Lower leg skin (tissue), 4 donors: ENCODE measurements at places on chromosomes 13 and 19.

GRCh38 chr19:32691291-32691951 lies at the start of gene NUDT19:
NUDT19 (plus strand) TSS chr19:32691821; CDS start chr19:32691961, 140 bp downstream.
- DNase-seq: peak; percentile 95

- DNase-seq: no peak
Observed at GRCh38 chr19:11023016-11023415, 62.2 kb downstream of the SMARCA4 start.

GRCh38 chr13:96844616-96845015 lies 149.7 kb downstream of the OXGR1 start:
- no peak for DNase-seq

DNA sequence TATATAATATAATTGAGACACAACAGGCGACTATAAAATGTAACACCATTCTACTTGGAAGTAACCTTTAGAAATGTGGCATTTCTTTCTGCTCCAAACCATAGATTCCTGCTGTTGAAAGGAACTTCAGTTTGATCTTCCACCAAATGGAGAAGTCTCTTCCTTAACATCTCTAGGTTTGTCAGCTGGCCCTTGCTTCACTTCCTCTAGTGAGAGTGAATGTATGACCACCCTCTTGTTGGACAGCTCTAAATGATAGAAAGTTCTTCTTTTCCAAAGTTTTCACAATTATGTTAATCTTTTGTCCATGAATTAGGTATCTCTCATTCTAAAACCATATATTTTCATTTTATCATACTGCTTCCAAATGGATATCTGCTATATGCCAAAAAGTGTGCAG lies 13.8 kb upstream of the COG6 start:
- no peak for DNase-seq

GRCh38 chr13:112186091-112186490 lies 119.1 kb downstream of the SOX1 start:
- DNase-seq: peak; percentile 50

- no peak for DNase-seq
Observed at GRCh38 chr19:41616792-41617621, 9.9 kb downstream of the CEACAM4 start.

- DNase-seq: no peak
Observed at GRCh38 chr13:107018285-107018684, 450.3 kb upstream of the ARGLU1 start.

DNA sequence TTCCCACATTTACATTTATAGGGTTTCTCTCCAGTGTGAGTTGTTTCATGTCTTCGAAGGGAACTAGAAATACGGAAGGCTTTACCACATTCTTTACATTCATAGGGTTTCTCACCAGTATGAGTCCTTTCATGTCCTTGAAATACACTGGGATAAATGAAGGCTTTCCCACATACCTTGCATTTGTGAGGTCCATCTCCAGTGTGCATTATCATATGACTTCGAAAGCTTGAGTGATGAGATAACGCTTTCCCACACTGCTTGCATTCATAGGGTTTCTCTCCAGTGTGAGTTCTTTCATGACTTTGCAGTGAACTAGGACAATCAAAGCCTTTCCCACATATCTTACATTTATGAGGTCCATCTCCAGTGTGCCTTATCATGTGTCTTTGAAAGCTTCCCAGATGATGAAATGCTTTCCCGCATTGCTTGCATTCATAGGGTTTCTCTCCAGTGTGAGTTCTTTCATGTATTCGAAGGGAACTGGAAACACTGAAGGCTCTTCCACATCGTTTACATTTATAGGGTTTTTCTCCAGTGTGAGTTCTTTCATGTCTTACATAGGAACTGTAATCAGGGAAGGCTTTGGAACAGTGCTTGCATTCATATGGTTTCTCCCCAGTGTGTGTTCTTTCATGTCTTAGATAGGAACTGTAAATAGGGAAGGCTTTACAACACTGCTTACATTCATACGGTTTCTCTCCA lies 15.1 kb downstream of the ZNF442 start:
- no peak for DNase-seq

DNA sequence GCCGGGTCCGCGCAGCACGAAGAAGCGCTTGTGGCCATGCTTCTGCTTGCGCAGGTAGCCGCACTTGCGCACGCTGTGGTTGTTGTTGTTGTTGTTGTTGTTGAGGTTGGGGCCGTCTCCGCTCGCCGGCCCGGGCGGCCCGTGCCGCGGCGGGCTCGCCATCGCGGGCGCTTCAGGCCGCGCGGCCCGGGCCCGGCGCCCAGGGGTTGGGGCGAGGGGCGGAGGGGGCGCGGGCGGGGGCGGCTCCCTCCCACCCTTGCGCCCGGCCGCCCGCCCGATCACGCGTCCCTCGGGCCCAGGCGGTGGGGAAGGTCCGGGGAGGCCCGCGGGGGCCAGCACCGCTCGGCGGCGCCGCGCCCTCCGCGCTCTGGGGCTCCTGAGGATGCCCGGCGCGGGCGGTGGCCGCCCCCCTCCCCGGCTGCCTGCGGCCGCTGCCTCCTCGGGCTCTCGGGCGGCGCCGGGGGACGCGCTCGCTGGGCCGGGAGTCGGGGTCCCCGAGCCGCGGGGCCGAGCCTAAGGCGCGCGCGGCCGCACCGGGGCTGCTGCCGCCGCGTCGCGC lies 412 bp downstream of the IRS2 start:
- no peak for DNase-seq

- no peak for DNase-seq
Observed at GRCh38 chr19:4967738-4968461, 1.0 kb upstream of the KDM4B start.

DNA sequence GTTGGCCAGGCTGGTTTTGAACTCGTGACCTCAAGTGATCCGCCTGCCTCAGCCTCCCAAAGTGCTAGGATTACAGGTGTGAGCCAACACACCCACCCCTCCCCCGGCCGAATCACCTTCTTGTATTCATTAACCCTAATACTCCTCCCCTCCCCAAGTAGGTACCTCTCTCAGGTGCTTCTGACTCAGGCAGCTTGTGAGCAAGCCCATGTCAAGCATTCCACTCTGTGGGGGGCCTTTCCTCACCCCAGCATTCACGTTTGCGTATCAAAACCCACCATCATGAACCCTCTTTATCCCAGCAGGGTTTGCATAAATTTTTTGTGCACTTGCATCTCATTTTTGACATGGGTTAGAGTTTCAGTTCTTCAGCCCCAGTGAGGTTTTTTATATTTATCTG lies 23.6 kb upstream of the RFXAP start:
- no peak for DNase-seq

DNA sequence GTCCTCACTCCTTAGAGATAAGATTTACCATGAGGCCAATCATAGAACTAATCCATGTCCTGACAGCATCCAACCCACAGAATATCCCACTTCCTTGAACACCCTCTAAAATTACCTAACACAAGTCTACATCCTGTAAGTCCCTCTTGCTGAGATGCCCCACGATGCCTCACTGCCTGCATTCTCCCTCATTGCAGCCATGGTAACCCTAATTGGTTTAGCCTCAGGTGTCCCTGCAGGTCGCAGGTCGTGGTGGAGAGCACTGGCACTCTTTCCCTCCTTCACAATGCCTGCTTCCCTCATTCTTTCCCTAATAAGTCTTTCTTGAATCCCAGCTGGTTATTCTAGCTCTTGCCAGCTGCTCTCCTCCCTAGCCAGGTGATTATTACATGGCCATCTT lies 35.3 kb upstream of the MYO16 start:
- DNase-seq: no peak

- no peak for DNase-seq
Observed at GRCh38 chr13:22517544-22517943, 663.2 kb upstream of the SGCG start.

GRCh38 chr19:55614711-55615542 lies 9.4 kb downstream of the ZNF784 start:
- DNase-seq: no peak

DNA sequence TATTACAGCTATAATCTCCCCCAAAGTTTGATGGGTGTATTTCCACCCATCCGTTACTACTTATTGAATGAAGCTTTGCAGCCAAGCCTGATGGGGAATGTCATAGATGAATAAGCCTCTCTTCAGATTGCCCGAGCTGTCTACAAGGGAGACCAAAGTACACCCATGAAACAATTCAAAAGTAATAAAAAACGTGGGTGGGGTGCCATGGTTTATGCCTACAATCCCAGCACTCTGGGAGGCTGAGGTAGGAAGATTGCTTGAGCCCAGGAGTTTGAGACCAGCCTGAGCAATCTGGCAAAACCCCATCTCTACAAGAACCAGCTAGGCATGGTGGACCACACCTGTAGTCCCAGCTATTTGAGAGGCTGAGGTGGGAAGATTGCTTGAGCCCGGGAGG lies 419.2 kb downstream of the FGF9 start:
- no peak for DNase-seq

GRCh38 chr13:52899206-52899605 lies 50.8 kb upstream of the PCDH8 start:
- no peak for DNase-seq

DNA sequence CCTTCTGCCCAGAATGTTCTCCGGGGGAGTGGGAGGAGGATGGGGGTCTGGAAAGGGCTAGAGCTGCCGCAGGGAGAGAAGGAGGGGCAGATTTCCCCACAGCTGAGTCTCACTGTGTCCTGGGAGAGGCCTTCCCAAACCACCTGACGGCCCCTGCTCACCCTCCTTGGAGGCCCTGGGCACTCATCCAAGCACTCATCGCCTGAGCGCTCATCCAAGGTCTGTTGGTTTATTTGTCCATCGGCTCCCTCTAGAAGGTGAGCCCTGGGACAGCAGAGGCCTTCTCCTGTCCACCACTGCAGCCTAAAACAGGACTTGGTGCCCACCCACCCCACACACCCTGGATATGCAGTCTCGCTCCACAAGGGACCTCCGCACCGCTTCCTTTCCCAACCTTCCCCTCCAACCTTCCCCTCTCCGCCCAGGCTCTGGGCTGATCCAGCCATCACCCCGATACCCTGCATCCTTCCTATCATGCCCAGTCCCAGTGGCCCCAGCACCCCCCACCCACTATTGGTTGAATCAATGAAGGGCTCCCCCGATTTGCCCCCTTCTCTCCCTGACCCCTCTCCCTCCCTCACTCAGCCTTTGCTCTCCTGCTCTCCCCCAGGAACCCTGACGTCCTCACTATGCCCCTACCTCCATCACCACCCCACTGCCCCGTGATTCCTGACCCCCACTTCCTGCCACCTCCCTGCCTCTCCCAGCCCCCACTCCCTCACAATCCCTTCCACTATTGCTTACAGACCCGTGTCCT lies 1.7 kb downstream of the UBXN6 start:
- no peak for DNase-seq
